ENCODE measurements at places on chromosomes 2 and 18. TPM values are rescaled to one million over a fixed set of nuclear protein-coding genes. Genes with fewer than 3 reads are reported as not detected.

The OXER1 gene
- polyA plus RNA-seq, result 0.15 TPM

GRCh38 chr2:15334644-15335326 lies 226.3 kb downstream of the NBAS start:
- no peak for DNase-seq

The GALR1 gene
- not detected for polyA plus RNA-seq

The DSG4 gene
- not detected for polyA plus RNA-seq

GRCh38 chr18:6951336-6952090 lies 166.1 kb downstream of the LAMA1 start:
- no peak for DNase-seq

All from CD8-positive, alpha-beta memory T cell (primary cell).